Nephron progenitor cell (in vitro differentiated cells): ENCODE measurements at places on chromosomes 2 and 18.

DNA sequence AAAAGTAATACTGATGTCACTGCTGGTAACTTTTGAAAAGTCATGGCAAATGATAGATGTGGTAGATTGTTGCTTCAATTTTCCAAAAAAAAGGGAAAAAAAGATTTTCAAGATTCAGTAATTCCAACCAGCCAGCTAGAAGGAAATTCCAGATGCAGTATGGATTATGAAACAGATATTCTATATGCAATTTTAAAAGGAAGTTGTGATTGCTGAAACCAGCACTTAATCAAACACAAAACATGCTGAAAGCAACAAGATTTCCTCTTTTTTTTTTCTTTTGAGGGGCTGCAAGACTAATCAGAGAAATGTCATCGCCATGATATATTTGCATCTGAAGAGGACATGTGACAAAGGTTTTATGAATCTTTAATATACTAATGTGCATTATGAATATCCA, 5.1 kb upstream of the HNMT start:
- no peaks in the 10 kb centered on the region for H3K27me3 ChIP-seq
- H3K36me3 ChIP-seq, result no peaks in the 10 kb centered on the region
- no peak overlapping the region for H3K27ac ChIP-seq
- H3K4me3 ChIP-seq, result no peak overlapping the region

- no peak for DNase-seq
- no peak overlapping the region for H3K27ac ChIP-seq
- peaks cover 3% of the 10 kb centered on the region for H3K27me3 ChIP-seq
- H3K4me3 ChIP-seq, result no peak overlapping the region
- H3K4me1 ChIP-seq, result peaks cover 4% of the 10 kb centered on the region
- H3K36me3 ChIP-seq, result no peaks in the 10 kb centered on the region
These were observed 142.2 kb downstream of the MAP2 start for GRCh38 chr2:209565896-209566582.

DNA sequence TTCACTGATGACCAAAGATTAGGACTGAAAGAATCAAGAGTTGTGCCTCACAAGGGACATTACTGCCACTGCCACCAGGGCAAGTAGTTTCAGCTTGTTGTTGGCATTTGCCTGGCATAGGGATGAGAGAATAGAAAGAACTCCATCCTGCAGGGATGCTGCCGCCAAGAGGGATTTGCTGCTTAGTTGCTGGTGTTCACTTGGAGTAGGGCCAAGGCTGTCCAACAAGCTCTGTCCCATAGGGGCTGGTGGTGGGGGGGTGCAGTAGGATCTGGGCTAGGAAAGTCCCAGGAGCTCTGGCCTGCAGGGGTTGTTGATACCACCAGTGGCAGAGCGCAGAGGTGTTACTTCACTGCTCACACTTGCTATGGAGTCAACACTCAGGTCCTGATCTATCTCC, 84.9 kb upstream of the MGAT4A start:
- peaks cover 7% of the 10 kb centered on the region for H3K4me1 ChIP-seq
- no peak for DNase-seq
- H3K27ac ChIP-seq, result no peak overlapping the region
- H3K36me3 ChIP-seq, result peaks cover 4% of the 10 kb centered on the region
- H3K27me3 ChIP-seq, result peaks cover 32% of the 10 kb centered on the region

DNA sequence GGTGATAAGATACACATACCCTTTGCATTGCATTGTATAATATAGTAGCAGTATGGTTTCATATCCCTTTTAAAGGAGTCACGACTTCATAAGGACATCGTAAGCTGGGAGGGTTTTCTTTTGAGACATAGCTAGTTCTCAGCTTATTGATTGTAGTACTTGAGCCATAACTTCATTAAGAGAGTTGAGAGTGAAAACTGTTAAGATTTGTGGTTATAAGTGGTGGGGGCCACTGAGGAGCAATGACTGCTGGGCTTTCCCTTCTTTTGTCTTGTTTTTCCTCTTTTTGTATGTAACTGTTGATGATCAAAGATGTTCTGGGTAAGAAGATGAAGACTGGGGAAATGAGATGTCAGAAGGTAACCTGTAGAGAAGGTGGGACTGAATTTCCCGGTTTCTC, 11.0 kb downstream of the EIF5B start:
- DNase-seq, result no peak
- H3K4me3 ChIP-seq, result no peak overlapping the region
- H3K36me3 ChIP-seq, result peaks cover 16% of the 10 kb centered on the region
- no peaks in the 10 kb centered on the region for H3K4me1 ChIP-seq
- H3K27me3 ChIP-seq, result no peaks in the 10 kb centered on the region
- no peak overlapping the region for H3K27ac ChIP-seq

GRCh38 chr2:91477731-91478672, 2786.5 kb downstream of the RPIA start:
- no peaks in the 10 kb centered on the region for H3K4me1 ChIP-seq
- no peak overlapping the region for H3K4me3 ChIP-seq
- peaks cover 13% of the 10 kb centered on the region for H3K27me3 ChIP-seq
- no peak for DNase-seq
- H3K27ac ChIP-seq, result no peak overlapping the region
- H3K36me3 ChIP-seq, result peaks cover 3% of the 10 kb centered on the region

DNA sequence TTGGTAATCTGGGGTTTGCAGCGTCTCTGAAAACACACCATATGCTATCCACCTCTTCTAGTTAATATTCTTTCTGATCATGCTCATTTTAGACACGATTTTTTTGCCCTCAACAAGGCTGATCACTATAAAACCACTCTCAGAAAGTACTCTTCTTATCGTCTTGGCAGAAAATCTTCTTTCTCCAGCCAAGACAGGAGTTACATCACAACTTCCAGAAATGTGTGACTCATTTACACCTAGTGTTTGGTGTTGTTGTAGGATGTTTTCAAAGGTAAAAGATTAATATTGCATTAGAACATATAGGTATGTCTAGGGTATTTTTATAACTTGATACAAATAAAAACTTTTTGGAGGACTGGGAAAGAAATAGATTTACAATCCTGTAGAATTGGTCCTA, 138.5 kb upstream of the NETO1 start:
- H3K4me1 ChIP-seq, result peaks cover 43% of the 10 kb centered on the region
- H3K36me3 ChIP-seq, result peaks cover 10% of the 10 kb centered on the region
- DNase-seq, result no peak

- no peak for DNase-seq
- H3K4me3 ChIP-seq, result no peak overlapping the region
- peaks cover 51% of the 10 kb centered on the region for H3K4me1 ChIP-seq
- no peak overlapping the region for H3K27ac ChIP-seq
- no peaks in the 10 kb centered on the region for H3K27me3 ChIP-seq
These were observed 52.4 kb downstream of the STK39 start for GRCh38 chr2:168194784-168195522.

- H3K27me3 ChIP-seq, result peaks cover 5% of the 10 kb centered on the region
These were observed at the start of gene PSD4 for GRCh38 chr2:113173542-113174375. Gene PSD4 (plus strand): TSS chr2:113173971. CDS start chr2:113182457, 8,486 bp downstream.

DNA sequence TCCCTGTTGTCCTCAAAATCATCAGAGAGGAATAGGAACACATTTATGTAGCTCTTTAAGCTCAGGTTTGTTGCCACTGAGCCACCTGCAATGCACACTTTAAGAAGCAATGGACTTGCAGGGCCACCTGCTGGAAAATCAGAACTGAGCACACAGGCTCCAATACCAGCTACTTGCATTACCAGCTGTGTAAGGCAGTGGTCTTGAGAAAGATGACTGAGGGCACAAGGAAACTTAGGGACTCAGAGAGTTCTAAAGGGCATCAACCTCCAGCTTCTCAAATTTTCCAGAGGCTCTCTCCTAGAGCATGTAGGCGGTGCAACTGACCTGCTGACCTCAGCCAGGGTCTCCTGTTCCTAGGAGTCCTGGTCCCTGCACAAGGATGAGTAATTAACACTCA, 2.5 kb upstream of the CNDP2 start:
- peaks cover 11% of the 10 kb centered on the region for H3K36me3 ChIP-seq
- H3K4me3 ChIP-seq, result peak overlapping the region; percentile 52
- DNase-seq, result peak; percentile 31

DNA sequence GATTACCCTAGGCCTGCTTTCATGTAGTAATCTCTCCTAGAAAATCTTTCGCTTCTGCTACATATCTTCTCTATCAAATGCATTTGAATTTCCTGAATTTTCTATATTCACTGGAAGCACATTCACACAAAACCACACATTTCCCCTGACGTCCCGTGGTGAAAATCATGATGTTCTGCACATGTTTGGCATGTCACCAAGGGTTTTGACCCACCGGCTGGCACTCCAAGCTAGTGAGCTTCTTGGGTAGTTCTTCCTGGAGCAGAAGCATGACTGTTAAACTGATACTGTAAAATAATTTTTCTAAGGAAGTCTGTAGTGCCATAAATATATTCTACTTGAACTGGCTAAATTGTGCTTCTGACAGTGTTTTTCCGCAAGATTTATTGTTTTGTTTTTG, 510.1 kb upstream of the SLC8A1 start:
- H3K4me1 ChIP-seq, result no peaks in the 10 kb centered on the region
- H3K27me3 ChIP-seq, result no peaks in the 10 kb centered on the region
- H3K36me3 ChIP-seq, result no peaks in the 10 kb centered on the region
- no peak for DNase-seq
- no peak overlapping the region for H3K4me3 ChIP-seq

DNA sequence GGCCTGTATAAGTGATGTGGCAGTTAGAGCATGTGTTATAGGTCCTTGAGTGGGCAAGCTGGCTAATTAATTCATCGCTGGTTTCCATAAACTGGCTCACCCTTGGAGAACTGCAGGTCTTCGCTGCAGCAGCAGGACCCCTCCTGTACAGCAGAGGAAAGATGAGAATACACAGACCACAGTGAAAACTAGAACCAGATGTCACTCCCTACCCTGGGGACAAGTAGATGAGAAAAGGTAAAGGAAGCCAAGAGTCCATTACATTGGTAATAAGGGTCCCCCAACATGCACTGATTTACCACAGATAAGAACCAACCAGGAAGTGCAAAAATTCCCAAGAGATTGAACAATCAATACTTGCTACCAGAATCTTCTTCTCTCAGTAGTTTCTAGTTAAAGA, 415.6 kb upstream of the LYPD1 start:
- H3K4me3 ChIP-seq, result no peak overlapping the region
- no peaks in the 10 kb centered on the region for H3K36me3 ChIP-seq
- H3K27me3 ChIP-seq, result peaks cover 4% of the 10 kb centered on the region
- H3K27ac ChIP-seq, result no peak overlapping the region
- DNase-seq, result no peak

GRCh38 chr2:45379399-45380087, 231.5 kb downstream of the SRBD1 start:
- H3K27me3 ChIP-seq, result no peaks in the 10 kb centered on the region
- peaks cover 6% of the 10 kb centered on the region for H3K36me3 ChIP-seq
- DNase-seq, result no peak
- H3K27ac ChIP-seq, result no peak overlapping the region
- H3K4me1 ChIP-seq, result no peaks in the 10 kb centered on the region

GRCh38 chr2:9918275-9918674, 33.2 kb upstream of the GRHL1 start:
- H3K36me3 ChIP-seq, result peaks cover 53% of the 10 kb centered on the region
- no peak overlapping the region for H3K4me3 ChIP-seq
- no peaks in the 10 kb centered on the region for H3K27me3 ChIP-seq

- no peak overlapping the region for H3K27ac ChIP-seq
- no peak overlapping the region for H3K4me3 ChIP-seq
- no peak for DNase-seq
- H3K36me3 ChIP-seq, result no peaks in the 10 kb centered on the region
- no peaks in the 10 kb centered on the region for H3K27me3 ChIP-seq
These were observed 32.7 kb upstream of the SERTAD2 start for GRCh38 chr2:64686283-64686956.

DNA sequence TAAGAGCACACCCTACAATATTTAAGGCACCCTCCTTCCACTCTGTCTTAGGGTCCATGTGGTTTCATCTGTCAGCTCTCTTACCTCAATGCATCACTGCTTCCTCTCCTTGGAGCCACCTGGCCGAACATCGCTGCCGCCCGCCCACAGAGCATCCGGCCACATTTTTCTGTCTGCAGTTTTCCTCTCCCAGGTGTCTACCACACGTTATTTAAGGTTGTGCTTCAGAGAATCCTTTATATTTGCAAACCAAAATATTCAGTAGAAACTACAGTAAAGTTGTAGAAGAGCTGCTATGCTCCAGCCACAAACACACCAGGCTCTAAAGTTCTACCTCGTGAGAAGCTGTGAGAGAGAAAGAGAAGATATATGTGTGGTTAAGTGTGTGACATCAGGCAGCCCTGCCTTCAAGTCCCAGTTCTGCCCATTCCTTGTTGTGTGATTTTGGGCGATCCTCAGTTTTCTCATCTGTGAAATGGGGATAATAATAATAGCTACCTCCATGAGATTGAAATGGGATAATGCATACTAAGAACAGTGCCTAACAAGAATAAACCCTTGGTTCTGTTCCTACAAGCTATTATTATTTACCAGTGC, 4.9 kb upstream of the STK17B start:
- H3K4me3 ChIP-seq, result no peak overlapping the region
- H3K36me3 ChIP-seq, result no peaks in the 10 kb centered on the region
- H3K4me1 ChIP-seq, result no peaks in the 10 kb centered on the region
- H3K27ac ChIP-seq, result no peak overlapping the region
- peaks cover 25% of the 10 kb centered on the region for H3K27me3 ChIP-seq

- H3K27me3 ChIP-seq, result no peaks in the 10 kb centered on the region
- no peak overlapping the region for H3K27ac ChIP-seq
- no peaks in the 10 kb centered on the region for H3K36me3 ChIP-seq
These were observed 203.1 kb downstream of the SOX11 start for GRCh38 chr2:5895284-5895683.

GRCh38 chr18:62850619-62851306, 135.4 kb downstream of the PHLPP1 start:
- H3K27me3 ChIP-seq, result no peaks in the 10 kb centered on the region
- no peak for DNase-seq
- H3K4me1 ChIP-seq, result peaks cover 5% of the 10 kb centered on the region
- H3K36me3 ChIP-seq, result peaks cover 16% of the 10 kb centered on the region

DNA sequence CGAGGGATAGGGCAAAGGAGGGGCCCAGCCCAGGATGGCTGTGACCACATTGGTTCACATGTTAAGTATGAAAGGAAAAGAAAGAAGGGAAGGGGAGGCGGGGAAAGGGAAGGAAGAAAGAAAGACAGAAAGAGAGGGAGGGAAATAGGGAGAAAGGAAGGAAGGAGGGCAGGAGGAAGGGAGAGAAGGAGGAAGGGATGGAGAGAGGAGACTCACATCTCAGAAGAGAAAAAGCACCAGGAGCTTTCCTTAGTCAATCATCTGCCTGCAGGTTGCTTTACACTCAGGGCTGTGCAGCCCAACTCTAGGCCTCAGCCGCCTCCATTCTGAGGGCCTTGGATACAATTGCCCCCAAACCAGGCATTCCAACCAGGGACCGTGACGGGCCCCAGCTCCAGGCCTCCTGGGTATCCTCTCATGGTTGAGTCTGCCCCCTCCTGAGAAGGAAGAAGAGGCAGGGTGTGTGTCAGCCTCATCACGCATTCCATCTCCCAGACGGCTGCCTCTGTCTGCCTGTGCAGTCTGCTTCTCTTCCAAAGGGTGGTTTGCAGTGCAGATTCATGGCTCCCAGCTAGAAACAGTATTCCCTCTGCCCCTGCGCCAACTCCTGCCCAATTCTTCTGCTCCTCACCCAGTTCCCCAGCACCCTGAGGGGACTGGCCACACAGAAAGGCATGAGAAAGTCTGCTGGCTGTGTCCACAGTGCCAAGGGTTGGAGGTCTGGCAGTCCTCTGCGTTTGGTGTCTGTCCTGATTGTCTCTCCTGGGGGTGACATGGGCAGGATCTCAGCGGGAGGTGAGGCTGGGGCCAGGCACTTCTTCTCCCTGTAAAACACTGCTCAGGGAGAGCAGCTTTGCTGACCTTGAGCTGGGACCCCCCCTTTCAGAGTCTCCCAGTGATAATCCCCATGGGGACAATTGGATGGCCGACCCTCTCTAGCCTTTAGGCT, 163.3 kb downstream of the SMAD7 start:
- no peak for DNase-seq
- H3K27me3 ChIP-seq, result peaks cover 18% of the 10 kb centered on the region
- peak overlapping the region; percentile 92 for H3K27ac ChIP-seq
- H3K4me1 ChIP-seq, result peaks cover 71% of the 10 kb centered on the region
- H3K4me3 ChIP-seq, result no peak overlapping the region
- H3K36me3 ChIP-seq, result peaks cover 23% of the 10 kb centered on the region
